ENCODE measurements at places on chromosomes 7 and 10. TPM values are rescaled to one million over a fixed set of nuclear protein-coding genes. Genes with fewer than 3 reads are reported as not detected.
A peak's percentile ranks its signal among the peaks of the same experiment; 100 is the strongest.

DNA sequence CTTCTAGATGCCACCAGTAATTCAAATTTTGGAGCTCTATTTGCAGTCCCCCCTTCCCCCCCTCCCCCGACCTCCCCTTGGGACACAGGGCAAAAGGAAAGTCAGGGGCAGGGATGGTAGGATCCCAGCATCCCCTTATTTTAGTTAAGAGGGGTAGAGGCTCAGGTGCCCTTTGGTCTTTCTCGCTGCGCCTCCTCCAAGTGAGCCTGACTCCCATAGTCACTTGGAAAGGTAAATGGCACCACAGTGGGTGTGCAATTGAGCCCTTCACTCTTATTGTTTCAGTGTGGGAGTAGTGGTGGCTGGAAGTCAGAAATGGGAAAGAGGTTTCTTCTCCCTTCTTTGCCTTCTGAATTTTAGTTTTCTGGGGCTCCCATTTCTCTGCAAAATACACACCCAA is 8.2 kb upstream of the FEZF1 start:
- no peaks in the 10 kb centered on the region for H3K36me3 ChIP-seq
- H3K4me3 ChIP-seq, result no peak overlapping the region
- H3K27ac ChIP-seq, result no peak overlapping the region
- H3K4me1 ChIP-seq, result no peaks in the 10 kb centered on the region
- no peak for DNase-seq

DNA sequence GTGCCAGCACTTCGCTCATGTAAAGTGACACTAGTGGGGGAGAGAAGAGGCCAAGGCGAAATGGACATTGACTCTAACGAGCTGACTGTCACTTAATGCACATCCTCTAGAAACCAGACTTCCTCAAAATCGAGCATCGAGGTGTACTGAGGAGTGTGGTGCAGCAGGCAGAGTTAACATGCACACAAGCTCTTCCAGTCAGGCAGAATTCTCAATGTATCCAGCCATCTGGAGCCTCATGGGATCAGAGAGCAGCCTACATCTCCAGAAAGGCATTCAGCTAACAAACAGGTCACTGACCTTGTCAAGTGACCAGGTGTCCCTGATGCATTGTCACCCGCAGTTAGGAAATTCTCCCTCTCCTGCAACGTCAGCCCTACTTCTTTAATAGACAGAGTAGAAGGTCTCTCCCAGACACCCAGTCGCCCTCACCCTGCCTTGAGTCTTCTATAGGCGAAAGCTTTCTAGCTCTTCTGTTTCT is 259.8 kb upstream of the AOAH start:
- no peak overlapping the region for H3K4me3 ChIP-seq
- H3K36me3 ChIP-seq, result no peaks in the 10 kb centered on the region
- H3K4me1 ChIP-seq, result no peaks in the 10 kb centered on the region

The SLC12A9 gene
- 26.3 TPM for polyA plus RNA-seq

- peaks cover 6% of the 10 kb centered on the region for H3K27me3 ChIP-seq
- H3K36me3 ChIP-seq, result no peaks in the 10 kb centered on the region
- H3K4me3 ChIP-seq, result no peak overlapping the region
- peak; percentile 30 for DNase-seq
- no peak overlapping the region for H3K27ac ChIP-seq
Observed at GRCh38 chr10:89086801-89087521, 96.4 kb downstream of the FAS start.

DNA sequence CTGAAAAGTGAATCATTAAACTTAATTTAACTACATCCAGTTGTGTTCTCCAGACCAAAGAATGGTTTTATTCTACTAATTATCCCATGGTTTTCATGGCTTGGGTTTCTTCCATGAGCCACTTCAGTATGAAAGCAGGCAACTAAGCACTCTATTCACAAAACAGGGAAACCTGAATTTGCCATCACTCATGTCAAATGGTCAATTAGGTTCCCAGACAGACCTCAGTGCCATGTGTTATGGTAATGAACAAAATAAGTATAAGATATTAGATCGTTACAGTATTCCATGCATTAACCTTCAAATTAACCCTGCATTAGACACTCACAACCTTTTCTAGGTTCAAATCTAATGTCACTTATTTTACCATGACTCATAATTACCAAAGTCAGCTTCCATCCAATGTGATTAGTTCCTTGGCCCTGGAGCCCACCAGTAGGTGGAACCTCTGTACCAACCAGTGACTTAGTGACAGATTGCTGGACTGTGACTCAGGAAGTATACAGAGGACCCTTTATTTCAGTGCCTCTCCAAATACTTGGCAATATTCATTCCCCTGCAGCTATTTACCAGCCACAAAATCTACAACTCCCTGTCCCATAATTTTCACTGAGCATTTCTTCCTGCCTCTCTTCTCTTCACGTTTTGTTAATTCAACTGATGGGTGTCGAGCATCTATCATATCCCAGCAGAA is 1270.2 kb upstream of the SORCS1 start:
- H3K4me3 ChIP-seq, result no peak overlapping the region
- no peaks in the 10 kb centered on the region for H3K27me3 ChIP-seq
- no peak for DNase-seq
- H3K4me1 ChIP-seq, result no peaks in the 10 kb centered on the region
- H3K36me3 ChIP-seq, result no peaks in the 10 kb centered on the region

The CDK1 gene
- polyA plus RNA-seq, result 38.1 TPM

The BMI1 gene
- 10.3 TPM for polyA plus RNA-seq

DNA sequence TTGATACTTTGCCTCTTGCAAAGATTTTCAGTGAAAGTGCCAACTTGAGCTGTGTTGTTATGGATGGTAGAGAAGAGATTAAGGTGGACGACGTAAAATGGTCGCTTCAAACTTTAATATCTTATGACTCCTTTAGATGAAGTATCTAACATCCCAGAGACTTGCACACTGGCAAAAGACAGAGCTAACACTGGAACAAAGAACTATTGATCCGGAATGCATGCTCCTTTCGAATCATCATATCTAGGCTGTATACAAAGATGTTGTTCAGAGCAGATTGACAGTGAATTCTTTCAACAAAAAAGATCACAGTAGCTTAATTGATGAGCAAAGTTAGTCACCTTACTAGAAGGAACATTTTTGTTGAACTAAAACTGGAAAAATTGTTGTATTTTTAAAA is 592.7 kb downstream of the NXPH1 start:
- no peaks in the 10 kb centered on the region for H3K27me3 ChIP-seq
- no peaks in the 10 kb centered on the region for H3K4me1 ChIP-seq
- no peaks in the 10 kb centered on the region for H3K36me3 ChIP-seq
- no peak overlapping the region for H3K4me3 ChIP-seq
- no peak overlapping the region for H3K27ac ChIP-seq

The TUBGCP2 gene
- 51.0 TPM for polyA plus RNA-seq

The GPC2 gene
- polyA plus RNA-seq, result 0.94 TPM

- no peak for DNase-seq
- no peaks in the 10 kb centered on the region for H3K4me1 ChIP-seq
- H3K27me3 ChIP-seq, result no peaks in the 10 kb centered on the region
- no peak overlapping the region for H3K4me3 ChIP-seq
- H3K36me3 ChIP-seq, result no peaks in the 10 kb centered on the region
Observed at GRCh38 chr7:116585967-116586366, 61.1 kb downstream of the CAV1 start.

- H3K36me3 ChIP-seq, result no peaks in the 10 kb centered on the region
- no peak for DNase-seq
- no peaks in the 10 kb centered on the region for H3K27me3 ChIP-seq
- H3K4me3 ChIP-seq, result no peak overlapping the region
- H3K4me1 ChIP-seq, result no peaks in the 10 kb centered on the region
Observed at GRCh38 chr10:132297526-132297925, 10.2 kb downstream of the STK32C start.

The IGF2BP3 gene
- 0.75 TPM for polyA plus RNA-seq

DNA sequence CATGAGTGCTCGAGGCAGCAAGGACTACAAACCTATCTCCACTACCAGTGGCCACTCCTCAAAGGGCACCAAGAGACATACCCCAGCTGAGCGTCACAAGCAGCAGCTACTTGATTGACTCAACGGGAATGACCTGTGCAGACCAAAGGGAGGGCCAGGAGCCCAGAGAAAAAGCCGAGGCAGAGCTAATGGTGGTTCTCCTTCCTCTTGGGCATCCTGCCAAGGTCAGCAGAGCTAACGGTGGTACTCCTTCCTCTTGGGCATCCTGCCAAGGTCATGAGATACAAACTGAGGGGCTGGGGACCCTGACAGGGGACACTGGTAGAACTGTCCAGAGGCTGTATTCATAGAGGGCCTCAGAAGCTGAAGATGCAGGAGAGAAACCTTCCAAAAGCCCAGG is 60.4 kb downstream of the FAM53B start:
- no peak overlapping the region for H3K27ac ChIP-seq
- DNase-seq, result no peak
- H3K36me3 ChIP-seq, result peaks cover 5% of the 10 kb centered on the region
- peaks cover 9% of the 10 kb centered on the region for H3K4me1 ChIP-seq
- H3K4me3 ChIP-seq, result no peak overlapping the region

The AP1S1 gene
- polyA plus RNA-seq, result 62.7 TPM

The ANKRD1 gene
- 0.12 TPM for polyA plus RNA-seq

GRCh38 chr7:21326921-21327320 is 101.0 kb upstream of the SP4 start:
- no peak for DNase-seq
- H3K36me3 ChIP-seq, result no peaks in the 10 kb centered on the region
- no peaks in the 10 kb centered on the region for H3K4me1 ChIP-seq
- no peak overlapping the region for H3K4me3 ChIP-seq

DNA sequence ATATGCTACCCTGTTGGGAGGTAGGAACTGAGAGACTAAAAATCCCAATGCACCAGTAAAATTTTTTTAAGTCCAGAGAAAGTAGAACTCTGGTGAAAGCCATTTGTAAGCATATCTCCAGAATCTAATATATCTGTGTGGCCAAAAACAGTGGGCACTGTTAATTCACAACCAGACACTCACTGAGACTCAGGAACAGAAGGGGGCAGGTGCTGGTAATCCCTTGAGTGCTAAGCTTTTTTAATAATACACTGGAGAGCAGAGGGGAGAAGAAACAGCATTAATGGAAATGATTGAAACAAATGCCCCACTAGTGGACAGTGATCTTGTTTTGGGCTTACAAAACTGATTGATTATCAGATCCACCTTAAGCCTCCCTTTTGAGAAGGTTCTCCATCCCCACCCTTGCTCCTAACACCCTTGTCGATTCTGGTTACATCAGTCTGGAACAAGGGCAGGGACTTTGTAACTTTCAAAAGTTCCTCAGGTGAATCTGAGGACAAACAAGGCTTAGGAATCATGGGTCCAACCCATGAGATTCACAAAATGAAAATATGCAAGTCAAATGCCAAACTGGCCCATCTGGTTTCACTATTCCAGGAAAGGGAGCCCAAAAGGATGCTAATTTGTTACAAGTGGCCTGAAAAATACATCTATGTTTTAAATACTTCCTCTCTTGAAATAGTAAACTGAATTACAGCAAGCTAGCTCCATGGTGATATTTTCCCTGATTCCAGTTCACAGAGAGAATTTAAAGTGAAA is 29.7 kb downstream of the PLXNA4 start:
- no peak overlapping the region for H3K4me3 ChIP-seq
- H3K27me3 ChIP-seq, result no peaks in the 10 kb centered on the region
- H3K4me1 ChIP-seq, result no peaks in the 10 kb centered on the region
- DNase-seq, result no peak
- H3K27ac ChIP-seq, result no peak overlapping the region
- no peaks in the 10 kb centered on the region for H3K36me3 ChIP-seq

DNA sequence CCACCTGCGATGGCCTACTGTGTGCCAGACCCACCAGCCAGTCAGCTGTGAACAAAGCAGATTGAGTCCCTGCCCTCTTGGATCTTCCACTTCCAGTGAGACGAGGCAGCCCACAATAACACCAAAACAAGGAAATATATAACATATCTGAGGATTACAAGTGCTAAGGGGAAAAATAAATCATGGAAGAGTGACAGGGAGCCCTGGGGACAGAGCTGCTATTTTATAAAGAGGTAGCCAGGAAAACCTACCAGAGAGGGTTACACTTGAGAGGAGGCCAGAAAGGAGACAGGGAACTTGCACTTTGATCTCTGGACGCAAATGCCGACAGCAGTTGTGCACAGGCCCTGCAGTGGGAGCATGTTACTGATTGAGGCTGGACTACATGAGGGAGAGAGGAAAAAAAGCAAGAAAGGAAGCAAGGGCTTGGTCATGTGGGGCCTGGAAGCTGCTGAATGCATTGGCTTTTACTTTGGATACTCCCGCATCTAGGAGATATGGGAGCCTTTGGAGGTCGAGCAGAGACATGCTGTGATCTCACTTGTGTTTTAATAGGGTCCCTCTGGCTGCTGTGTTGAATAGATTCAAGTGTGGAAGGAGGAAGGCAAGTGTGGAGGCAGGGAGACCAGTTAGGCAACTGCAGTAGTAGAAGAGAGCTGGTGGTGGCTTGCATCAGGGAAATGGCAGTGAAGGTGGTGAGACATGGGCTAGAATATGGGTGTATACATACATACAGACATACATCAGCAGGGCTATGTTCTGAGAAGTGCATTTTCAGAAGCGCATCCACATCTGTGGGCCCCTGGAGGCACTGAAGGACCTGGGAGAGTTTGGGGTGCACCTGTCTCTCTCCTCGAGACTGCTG is 26.2 kb downstream of the MINDY4 start:
- no peak overlapping the region for H3K4me3 ChIP-seq
- no peaks in the 10 kb centered on the region for H3K27me3 ChIP-seq
- H3K36me3 ChIP-seq, result no peaks in the 10 kb centered on the region
- peak overlapping the region; percentile 84 for H3K27ac ChIP-seq
- peak; percentile 80 for DNase-seq

- DNase-seq, result peak; percentile 40
- no peaks in the 10 kb centered on the region for H3K27me3 ChIP-seq
- no peak overlapping the region for H3K27ac ChIP-seq
Observed at GRCh38 chr7:129607471-129608120, 3.9 kb upstream of the NRF1 start.

DNA sequence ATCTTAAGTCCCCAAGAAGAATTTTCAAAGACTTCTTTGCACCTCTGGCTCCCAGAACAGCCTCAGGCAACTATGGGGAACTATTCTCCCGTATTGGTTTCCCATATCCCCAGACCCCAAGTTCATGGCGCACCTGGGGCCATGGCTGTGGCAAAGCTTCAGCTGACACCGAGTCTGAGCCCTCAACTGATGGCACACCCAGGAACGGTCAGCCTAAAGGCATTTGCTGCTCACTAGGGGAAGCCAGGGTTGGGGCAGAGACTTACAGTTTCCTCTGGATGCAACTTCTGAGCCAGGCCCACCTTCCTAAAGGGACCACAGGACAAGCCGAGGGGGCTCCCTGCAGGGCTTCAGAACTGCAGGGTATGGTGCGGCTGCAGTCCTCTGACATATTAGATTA is 13.7 kb upstream of the CPA1 start:
- H3K4me3 ChIP-seq, result no peak overlapping the region
- no peaks in the 10 kb centered on the region for H3K27me3 ChIP-seq
- no peak for DNase-seq

The CDHR3 gene
- 4.1 TPM for polyA plus RNA-seq

GRCh38 chr10:4262870-4263600 is 478.0 kb upstream of the KLF6 start:
- H3K4me3 ChIP-seq, result no peak overlapping the region
- H3K36me3 ChIP-seq, result no peaks in the 10 kb centered on the region
- H3K27ac ChIP-seq, result no peak overlapping the region

The IFIT1B gene
- not detected for polyA plus RNA-seq

The SYNPO2L gene
- polyA plus RNA-seq, result 0.59 TPM

Data from small intestine (tissue), 16 donors.